CD4-positive, alpha-beta T cell treated with Interleukin-6 at 100 ng/mL for 8 hours (primary cell): ENCODE measurements at places on chromosomes 1 and 21.

- no peak for DNase-seq
Measured at GRCh38 chr1:41906943-41907342, 11.8 kb downstream of the HIVEP3 start.

DNA sequence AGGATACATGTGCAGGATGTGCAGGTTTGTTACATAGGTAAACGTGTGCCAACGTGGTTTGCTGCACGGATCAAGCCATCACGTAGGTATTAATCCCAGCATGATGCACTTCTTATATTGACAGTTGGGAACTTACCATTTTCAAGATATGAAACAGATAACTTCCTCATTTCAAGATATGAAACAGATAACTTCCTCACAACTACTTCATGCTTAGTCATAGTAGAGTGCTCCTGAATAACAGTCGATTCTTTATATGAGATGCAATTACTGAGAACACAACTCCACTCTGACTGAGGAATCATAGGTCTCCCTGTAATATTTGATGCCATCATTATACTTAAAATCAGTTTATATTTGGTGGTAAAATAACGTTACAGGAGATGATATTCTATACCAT is 1124.3 kb downstream of the AMY1C start:
- no peak for DNase-seq

GRCh38 chr1:167342846-167343245 is 122.2 kb downstream of the POU2F1 start:
- no peak for DNase-seq

DNA sequence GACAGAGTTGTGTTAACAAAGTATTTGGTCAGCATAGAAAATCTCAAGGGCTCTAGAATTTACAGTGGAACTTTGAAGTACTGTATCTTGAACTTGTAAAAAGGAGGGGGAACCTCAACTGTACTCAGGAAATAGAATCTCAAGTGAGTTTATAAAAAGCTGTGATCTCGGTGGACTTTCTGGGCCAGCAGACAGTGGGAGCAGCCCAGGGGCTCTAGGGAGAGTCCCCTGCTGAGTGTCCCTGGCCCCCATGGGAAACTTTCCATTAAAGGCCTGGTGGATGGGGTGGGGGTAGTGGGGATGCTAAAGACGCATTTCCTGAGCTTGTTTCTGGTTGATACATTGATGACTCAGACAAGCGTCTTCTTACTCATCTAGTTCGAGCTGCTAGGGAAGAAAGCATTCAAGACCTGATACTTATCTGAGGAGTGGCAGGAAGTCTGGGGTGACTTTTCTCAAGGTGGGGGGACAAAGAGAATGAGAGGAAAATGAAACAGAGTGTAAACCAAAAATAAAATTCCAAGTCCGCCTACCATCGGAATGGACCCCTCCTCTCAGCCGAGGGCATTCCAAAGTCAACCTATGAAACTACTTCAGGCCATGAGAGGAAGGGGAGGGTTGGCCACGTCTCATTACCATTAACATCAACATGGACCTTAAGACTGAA is 65.5 kb downstream of the NID1 start:
- DNase-seq, result peak; percentile 78

DNA sequence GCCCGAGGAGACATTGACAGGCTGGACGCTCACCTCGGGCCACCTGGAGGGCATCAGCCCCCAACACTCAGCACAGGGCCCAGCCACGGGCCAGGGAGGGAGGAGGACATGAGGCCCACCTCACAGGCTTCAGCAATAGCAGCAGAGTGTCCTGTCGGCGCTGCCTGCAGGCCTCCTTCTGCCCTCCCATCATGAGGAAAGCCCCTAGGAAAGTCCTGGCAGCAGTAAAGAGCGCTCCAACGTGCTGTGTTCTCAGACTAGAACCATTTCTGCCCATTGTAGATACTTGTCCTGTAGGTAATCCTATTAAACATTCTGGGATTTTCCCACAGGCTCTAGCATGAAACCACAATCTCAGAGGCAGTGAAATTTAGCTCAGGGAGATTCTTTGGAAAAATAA is 62.0 kb upstream of the GALNT2 start:
- no peak for DNase-seq

DNA sequence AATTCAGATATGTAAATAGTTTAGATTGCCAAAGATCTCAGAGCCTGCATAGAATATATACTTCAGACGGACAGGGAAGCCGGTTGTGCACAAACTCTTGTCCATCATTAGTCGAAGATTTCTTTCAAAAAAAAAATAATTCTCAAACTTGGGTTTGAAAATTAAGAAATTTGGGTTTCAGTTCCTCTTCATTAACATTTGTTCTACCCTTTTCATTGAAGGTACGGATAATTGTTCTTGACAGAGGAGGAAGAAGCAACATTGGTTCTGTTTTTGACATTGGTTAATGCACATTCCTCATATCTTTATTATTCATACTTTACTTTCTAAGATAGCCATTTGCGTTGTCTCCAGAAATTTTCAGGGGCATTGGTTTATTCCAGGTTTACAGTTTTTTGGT is 38.0 kb upstream of the PRMT6 start:
- DNase-seq, result no peak

DNA sequence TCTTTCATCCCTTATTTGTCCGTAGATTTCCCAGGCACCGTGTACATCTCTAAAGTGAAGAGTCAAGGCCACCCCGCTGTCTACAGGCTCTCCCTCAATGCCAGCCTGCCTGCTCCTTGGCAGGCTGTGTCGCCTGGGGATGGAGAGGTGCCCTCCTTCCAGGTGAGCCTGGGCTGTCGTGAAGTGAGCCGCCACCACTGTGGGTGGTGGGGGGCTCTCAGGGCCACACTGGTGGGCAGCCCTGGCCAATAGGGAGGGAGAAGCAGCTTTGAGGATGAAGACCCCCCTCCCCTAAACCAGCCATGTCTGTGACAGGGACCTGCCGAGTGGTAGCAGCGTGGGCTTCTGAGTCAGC is 46.2 kb downstream of the DISP3 start:
- no peak for DNase-seq

DNA sequence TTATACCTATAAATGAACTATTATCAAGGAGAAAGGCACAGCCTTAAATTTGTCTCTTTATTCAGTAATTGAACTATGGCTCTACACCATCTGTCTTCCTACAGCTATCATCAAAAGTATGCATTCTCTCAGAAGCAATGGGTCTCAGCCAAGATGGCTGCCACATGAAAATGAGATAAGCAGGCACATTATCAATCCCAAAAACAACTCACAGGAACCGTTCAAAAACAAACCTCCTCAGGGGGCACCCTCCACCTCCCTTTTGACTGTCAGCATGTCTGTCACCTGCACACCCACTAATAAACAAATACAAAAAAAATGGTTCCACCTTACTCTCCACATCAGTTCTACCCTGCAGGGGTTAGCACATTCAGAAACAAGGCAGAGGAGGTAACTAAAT is 23.6 kb downstream of the KIAA0319L start:
- no peak for DNase-seq

- no peak for DNase-seq
Measured at GRCh38 chr1:62260688-62261087, 58.5 kb downstream of the KANK4 start.

GRCh38 chr1:160829766-160830165 is 32.9 kb downstream of the CD244 start:
- DNase-seq, result no peak

DNA sequence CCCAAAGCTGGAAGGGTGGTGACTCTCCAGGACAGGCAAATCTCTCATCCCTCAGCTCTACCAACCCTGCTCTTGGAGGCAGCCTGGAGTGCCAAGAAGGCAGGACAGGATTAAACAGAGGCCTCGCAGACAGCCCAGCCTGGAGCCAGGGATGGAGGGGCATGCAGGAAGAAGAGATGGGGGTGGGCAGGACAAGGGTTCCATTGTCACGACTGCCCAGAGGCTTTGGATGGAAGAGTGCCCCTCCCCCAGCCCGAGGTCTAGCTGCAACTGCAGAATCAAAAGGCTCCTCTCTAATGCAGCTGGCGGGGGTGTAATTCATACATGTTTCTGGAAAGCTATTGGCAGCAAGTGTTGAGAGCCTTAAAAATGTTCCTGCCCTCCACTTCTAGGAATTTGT is 8.8 kb downstream of the RAB7B start:
- DNase-seq, result no peak

DNA sequence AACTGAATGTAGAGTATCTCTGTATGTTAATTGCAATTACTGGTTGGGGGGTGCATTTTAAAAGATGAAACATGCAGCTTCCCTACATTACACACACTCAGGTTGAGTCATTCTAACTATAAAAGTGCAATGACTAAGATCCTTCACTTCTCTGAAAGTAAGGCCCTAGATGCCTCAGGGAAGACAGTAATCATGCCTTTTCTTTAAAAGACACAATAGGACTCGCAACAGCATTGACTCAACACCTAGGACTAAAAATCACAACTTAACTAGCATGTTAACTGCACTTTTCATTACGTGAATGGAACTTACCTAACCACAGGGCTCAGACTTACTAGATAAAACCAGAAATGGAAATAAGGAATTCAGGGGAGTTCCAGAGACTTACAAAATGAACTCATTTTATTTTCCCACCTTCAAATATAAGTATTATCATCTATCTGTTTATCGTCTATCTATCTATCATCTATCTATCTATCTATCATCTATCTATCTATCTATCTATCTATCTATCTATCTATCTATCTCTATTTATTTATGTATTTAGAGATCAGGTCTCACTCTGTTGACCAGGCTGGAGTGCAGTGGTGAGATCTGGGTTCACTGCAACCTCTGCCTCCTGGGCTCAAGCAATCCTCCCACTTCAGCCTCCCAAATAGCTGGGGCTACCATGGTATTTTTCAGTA is 47.8 kb downstream of the CHML start:
- no peak for DNase-seq

DNA sequence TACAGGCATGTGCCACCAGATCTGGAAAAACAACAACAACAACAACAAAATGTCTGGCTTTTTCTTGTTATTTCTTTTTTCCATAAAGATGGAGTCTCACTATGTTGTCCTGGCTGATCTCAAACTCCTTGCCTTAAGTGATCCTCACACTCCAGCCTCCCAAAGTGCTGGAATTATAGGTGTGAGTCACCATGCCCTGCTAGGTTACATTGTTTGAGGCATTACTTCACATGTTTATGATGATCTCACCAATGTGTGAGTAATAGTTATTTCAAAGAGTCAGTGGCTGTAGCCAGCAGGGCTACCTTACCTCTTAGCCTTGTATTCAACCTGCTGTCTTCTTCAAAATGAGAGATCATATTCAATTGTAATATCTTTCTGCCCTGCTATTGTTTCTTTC is 445.7 kb downstream of the AMY1C start:
- DNase-seq, result no peak

GRCh38 chr1:198701250-198701649 is 62.4 kb downstream of the PTPRC start:
- DNase-seq, result no peak

DNA sequence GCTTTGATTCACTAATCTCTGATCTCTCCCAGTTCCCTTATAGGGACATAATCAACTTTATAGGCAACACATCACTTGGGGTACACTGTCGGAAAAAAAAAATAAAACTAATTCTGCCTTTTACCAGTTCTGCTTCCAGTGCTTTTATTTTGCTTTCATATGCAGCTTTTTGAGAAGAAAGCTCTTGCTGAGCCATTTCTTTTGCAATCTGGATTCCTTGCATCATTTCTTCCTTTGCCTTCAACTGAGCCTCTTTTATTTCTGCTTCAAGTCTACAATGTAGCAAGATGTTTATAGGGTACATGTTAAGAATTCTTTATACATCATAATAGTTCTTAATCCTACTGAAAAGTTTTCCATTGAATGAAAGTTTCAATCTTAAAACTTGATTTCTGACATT is 30.6 kb downstream of the KIF14 start:
- DNase-seq, result no peak

DNA sequence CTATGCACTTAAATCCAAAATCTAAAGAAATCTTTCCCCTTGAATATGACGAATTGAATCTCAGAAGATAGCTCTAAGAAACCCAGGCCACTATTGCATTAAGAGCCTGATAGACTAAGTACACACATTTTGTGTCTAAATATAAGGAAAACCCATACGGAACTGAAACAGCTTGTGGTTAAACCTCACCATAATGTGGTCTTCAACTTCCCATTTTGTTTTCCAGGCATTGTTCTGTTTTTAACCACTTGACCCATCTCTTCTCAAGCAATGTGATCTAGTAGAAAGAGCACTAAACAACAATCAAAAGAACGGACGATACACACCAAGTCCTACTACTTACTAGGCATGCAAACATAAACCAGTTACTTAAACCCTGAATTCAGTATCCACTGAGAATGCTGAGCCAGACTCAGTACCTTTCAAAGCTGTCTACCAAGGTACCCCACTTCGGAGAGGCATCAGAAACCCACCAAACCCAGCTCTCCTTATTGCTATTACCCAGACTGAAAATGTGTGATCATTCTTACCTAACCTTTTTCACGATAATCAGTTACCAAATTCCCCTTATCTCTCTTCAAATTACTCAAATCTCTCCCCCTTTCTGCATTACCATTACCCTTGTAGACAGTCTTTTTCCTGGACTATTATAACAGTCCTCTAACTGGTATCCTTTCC is 12.8 kb downstream of the OTUD7B start:
- peak; percentile 2 for DNase-seq

DNA sequence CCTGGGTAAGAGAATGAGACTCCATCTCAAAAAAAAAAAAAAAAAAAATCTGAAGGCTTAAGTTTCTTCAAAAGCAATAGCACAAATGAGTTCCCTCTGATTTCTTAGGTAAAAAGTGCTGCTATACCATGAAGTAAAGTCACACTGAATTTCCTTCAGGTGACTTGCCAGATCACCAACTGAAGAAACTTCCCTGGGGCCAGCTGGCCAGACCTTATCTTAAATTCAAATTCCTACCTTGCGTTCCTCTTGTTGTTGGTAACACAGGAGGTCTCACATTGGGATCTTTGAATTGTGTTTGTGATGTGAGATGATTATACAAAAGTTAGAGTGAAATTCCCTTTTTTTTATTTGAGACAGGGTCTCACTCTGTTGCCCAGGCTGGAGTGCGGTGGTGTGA is 11.8 kb downstream of the INAVA start:
- DNase-seq, result no peak

- DNase-seq, result no peak
Measured at GRCh38 chr1:116167625-116168276, 56.6 kb downstream of the MAB21L3 start.

GRCh38 chr1:18412882-18413353 is 67.8 kb upstream of the KLHDC7A start:
- DNase-seq, result no peak

GRCh38 chr1:42157667-42158066 is 4.5 kb downstream of the GUCA2B start:
- DNase-seq, result no peak

- DNase-seq, result no peak
Measured at GRCh38 chr1:21758614-21759013, 24.3 kb downstream of the USP48 start.

GRCh38 chr1:221774054-221774842 is 32.4 kb upstream of the DUSP10 start:
- DNase-seq, result no peak

- no peak for DNase-seq
Measured at GRCh38 chr1:225754940-225755641, 22.5 kb upstream of the SRP9 start.
